ENCODE measurements at places on chromosomes 3 and 15.

GRCh38 chr3:173659972-173660371 is 262.4 kb downstream of the NLGN1 start:
- DNase-seq, result no peak

- no peak for DNase-seq
Measured at GRCh38 chr15:98941595-98942255, 65.9 kb downstream of the PGPEP1L start.

DNA sequence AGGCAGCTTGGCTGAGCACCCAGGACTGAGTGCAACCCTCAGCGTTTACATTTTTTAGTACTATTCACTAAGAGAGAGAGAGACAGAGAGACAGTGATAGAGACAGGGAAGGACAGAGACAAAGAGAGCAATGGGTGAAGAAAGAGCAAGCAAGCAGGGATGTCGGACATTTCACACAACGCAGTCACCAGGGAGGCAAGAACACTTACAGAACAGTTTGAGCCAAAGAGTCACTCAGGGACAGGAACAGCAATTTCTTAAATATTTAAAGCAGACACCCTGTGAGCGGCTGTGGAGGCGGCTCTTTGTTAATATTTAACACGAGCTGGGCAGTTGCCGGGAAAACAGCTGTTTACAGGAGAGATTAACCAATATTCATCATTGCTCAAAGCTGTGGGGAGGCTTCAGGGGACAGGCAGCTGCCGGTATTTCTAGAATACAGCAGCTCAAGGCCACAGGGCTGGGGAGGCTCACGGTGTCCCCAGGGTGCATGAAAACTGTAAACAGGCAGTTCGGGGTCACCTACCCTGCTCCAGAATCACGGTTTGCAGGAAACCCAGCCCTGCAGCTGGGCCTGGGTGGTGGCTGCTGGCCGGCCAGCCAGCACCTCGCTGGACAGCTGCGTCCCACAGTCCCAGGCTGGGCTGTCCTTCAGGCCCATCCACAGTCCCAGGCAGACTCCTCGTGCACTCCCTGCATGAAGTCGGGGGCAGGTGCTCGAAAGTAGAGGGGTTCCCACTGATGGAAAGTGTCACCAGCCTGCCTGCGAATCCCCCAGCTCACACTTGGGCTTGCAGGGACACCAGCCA is 38.8 kb upstream of the PCSK6 start:
- no peak for DNase-seq

DNA sequence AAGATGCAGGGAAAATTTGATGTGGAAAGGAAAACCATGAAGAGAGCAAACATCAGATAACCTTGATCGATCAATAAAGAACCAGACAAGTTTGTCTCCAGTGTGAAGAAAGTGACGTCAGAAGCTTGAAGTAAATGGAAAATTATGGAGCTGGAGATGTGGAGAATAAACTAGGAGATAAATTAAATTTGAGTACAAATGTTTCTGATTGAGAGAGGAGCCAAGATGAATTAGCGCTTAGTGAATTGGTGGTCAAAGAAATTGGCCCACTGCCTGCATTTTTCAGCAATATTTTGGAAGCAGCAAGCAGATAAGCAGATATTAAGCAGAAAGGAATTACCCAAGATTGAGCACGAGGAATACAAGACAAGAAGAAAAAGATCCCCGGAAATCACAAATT is 567.3 kb upstream of the ZNF385D start:
- no peak for DNase-seq

- peak; percentile 7 for DNase-seq
Measured at GRCh38 chr3:49638445-49638844, 35.7 kb upstream of the APEH start.

DNA sequence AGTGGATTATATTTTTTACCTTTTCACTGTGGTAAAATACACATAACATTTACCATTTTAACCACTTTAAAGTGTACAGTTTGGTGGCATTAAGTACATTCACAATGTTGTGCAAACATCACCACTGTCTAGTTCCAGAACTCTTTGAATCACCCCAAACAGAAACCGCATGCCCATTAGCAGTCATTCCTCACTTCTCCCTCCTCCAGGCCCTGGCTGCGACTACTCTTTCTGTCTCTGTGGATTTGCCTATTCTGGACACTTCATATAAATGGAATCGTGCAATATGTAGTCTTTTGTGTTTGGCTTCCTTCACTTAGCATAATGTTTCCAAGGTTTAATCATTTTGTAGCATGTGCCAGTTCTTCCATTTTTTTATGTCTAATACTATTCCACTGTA is 409.8 kb downstream of the NTRK3 start:
- DNase-seq, result no peak

GRCh38 chr3:196198771-196199753 is 12.1 kb downstream of the ZDHHC19 start:
- no peak for DNase-seq

DNA sequence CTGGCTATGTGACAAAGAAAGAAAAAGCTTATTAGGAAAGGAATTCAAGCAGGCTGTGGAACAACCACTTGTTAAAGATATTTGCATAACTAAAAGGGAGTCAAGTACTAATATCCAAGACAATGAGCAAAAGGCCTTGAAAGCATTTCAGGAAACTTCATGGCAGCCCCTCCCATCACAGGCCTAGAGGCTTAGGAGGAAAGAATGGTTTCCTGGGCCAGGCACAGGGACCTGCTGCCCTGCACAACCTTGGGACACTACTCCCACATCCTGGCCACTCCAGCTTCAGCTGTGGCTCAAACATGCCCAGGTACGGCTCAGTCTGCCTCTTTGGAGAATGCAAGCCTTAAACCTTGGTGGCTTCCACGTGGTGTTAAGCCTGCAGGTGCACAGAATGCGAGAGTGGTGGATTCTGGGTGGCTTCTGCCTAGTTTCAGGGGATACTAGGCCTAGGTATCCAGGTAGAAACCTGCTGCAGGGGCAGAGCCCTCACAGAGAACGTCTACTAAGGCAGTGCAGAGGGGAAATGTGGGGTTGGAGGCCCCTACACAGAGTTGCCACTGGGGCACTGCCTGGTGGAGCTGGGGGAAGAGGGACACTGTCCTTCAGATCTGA is 121.6 kb downstream of the OPA1 start:
- no peak for DNase-seq

DNA sequence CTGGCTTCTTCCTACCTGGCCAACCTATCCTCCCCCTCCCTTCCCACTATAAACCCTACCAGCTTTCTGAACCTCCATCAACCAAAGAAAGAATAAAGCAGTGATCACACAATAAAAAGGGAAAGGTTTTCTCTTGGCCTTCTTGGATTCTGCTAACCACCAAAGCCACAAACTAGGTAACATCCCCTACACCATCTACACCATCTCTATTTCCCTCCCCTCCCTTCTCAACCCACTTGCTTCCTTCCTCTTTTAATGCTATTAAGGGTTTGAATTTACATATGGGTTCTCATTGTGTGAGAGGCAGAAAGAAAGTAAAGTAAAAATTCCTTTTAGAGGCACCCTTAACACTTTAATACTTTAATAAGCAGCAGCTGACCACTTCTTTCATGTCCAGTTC is 25.8 kb upstream of the RSL24D1 start:
- no peak for DNase-seq

DNA sequence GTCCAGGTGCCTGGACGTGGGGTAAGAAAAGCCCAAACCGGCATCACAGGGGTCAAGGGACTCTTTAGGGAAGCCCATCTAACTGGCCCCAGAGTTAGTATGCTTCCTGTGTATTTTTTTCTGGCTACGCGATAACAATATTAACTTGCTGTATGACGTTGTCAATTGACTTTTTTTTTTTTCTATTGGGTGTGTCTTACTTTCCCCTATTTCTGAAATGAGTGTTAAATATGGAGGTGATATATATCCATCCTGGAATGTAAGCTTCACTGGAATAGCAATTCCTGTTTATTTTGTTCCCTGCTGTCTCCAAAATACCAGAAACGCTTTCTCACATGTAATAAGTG is 598 bp upstream of the GMNC start:
- no peak for DNase-seq

DNA sequence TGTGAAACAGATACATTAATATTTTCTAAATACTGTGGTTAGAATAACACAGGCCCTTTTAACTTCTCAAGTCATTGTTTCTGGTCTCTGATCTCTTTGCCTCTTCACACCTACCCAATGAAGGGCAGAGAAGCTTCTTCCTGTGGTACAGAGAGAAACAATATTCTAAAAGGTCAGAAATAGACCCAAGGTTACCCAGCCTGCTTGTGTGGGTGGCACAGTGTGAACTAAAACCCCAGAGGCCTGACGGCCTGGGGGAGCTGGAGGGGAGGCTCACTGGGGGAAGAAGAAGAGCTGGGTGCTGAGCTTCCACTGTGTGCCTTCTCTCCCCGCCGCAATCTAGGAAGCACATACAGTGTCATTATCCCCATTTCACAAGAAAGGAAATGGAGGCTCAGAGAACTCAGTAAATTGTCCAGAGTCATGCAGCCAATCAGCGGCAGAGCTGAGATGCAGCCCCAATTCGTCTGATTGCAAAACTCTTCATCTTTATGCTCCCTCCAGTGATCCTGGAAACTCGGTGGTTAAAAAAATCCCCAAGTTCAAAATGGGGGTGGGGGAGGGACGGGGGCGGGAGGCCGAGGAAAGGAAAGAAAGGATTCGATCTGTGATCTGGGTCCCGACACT is 64.1 kb upstream of the HEG1 start:
- DNase-seq, result no peak

GRCh38 chr3:49422379-49423248 is at the start of gene AMT:
Gene AMT, minus strand, starts transcription at chr3:49422473. Its CDS starts 23 bp downstream, at chr3:49422450.
- no peak for DNase-seq

- DNase-seq, result no peak
Measured at GRCh38 chr3:197424674-197425484, 126.5 kb upstream of the DLG1 start.

DNA sequence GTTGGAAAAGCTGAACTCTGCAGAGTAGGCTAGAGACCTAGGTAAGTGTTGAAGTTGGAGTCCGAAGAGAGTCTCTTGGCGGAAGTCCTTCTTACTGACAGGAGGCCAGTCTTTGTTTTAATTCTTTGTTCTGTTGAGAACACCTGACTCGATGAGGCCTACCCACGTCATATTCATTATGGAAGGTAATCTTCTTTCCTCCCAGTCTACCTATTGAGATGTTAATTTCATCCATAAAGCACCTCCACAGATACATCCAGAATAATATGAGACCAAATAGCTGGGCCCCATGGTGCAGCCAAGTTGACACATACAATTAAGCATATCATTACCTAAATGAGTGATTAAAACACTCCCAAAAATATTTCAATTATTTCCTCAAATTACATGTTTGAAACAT is 515.5 kb downstream of the CADM2 start:
- no peak for DNase-seq

DNA sequence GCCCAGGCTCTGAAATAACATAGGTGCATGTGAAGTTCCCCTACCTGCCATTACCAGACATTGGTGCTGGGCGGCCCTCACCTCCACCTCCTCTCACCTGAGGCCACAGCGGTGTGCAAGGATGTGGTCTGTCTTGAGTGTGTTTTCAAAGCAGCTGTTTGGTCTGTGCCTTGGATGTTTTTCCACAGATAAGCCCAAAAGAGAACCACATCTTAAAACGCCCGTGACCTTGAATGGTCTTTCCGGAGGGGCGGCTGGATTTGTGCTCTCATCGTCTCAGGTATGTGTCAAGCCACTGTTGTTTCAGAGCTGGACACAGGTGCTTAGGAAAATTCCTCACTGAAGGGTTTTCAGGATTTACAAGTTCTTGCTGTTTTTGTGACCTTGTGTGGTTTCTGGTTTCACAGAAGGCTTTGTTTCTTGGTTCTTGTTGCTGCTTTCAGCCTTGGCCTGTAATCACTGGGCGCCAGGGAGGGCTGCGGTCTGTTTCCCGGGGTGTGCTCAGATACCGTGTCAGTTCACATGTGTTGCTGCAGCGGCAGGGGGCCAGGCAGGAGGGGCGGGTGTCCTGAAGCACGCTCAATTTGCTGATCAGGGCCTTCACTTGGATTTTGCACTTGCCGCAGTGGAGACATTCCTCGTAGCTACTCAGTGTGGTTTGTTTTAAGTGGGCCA is 128.4 kb downstream of the IGF1R start:
- no peak for DNase-seq

- DNase-seq, result no peak
Measured at GRCh38 chr15:60648928-60649679, 170.2 kb upstream of the ICE2 start.

GRCh38 chr3:157789162-157789561 is 285.9 kb upstream of the VEPH1 start:
- no peak for DNase-seq

GRCh38 chr15:98804057-98804380 is 155.7 kb downstream of the IGF1R start:
- DNase-seq, result no peak

DNA sequence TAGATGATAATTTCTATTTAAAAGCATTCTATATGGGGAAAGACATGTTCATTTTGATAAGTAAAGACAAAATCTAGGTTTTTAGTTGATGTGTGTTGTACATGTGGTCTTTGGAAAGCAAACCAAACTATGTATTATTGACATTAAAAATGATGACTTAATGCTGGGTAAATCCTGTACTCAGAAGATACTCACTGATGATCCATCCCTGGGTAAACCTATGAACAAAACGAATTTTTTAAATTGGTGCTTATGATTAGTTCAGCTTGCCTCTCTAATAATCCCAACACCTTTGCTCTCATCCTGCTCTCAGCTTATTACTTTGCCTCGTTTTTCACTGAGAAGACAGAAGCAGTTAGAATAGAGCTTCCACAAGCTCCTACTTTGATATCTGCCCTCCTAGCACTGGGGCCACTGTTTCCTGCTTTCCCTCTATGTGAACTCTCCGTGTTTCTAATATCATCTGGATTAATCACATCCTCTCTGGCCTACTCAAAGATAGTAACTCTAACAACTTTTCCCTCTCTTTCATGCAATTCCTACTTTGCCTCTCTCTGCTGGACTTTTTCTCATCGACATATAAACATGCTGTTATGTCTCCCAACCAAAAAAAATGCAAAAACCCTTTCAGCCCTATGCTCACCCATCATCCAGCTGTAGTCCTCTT is 29.3 kb downstream of the RARRES1 start:
- DNase-seq, result no peak

GRCh38 chr3:150177673-150178381 is 207.1 kb upstream of the PFN2 start:
- DNase-seq, result peak; percentile 70

- DNase-seq, result no peak
Measured at GRCh38 chr3:183182732-183183610, 20.4 kb upstream of the LAMP3 start.

- DNase-seq, result no peak
Measured at GRCh38 chr3:194130188-194130587, 5.8 kb upstream of the HES1 start.

GRCh38 chr15:90873488-90873997 is 5.2 kb downstream of the FURIN start:
- DNase-seq, result no peak

GRCh38 chr3:14540821-14541385 is 761 bp upstream of the GRIP2 start:
- DNase-seq, result no peak

DNA sequence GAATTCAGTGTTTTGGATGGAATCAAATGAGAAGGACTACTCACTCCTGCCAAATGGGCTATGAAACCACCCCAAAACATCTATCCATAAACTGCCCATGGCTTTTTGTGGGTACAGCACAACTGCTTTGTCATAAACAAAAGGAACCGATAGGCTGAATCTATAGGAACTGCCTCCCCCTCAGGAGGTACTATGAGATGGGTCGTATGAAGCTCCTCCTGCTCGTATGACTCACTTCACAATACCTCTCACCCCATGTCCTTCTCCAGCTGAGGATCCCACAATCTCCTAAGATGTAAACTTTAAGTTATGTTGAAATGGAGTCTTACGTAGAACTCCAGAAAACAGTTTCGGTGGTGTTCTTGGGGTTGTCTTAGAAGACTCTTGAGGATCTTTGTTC is 129.9 kb upstream of the SAMMSON start:
- DNase-seq, result no peak

All from stromal cell of bone marrow (primary cell).